Sciatic nerve (tissue), 2 donors: ENCODE measurements at places on chromosomes 11 and 22. TPM values are rescaled to one million over a fixed set of nuclear protein-coding genes. Genes with fewer than 3 reads are reported as not detected.

GRCh38 chr11:68505596-68505995, 45.0 kb downstream of the PPP6R3 start:
- no peak for DNase-seq

DNA sequence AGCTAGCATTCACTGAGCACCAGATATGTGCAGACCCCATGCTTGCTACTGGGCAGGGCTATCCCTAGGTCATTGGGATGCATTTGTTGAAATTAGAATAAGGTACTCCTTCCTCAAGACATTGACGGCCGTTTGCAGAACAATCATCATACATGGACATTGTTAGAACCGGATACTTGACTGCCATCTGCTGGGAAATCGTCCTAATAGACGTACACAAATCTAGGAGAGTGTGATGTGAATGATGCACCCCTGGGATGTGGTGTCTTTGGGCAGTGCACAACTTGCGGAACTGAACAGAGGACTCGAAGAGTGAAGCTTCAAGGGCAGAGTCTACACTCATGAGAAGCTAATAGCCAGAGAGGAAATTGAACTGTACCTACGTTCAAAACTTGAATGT, 35.9 kb downstream of the MYO18B start:
- no peak for DNase-seq

SCN2B gene
- total RNA-seq: 2.7 TPM

CD82 gene
- total RNA-seq: 127 TPM

OR51E1 gene
- 1.4 TPM for total RNA-seq
